ENCODE measurements at places on chromosomes 7 and 10. TPM values are rescaled to one million over a fixed set of nuclear protein-coding genes. Genes with fewer than 3 reads are reported as not detected.
A peak's percentile ranks its signal among the peaks of the same experiment; 100 is the strongest.

Gene FANK1
- total RNA-seq: 0.60 TPM

DNA sequence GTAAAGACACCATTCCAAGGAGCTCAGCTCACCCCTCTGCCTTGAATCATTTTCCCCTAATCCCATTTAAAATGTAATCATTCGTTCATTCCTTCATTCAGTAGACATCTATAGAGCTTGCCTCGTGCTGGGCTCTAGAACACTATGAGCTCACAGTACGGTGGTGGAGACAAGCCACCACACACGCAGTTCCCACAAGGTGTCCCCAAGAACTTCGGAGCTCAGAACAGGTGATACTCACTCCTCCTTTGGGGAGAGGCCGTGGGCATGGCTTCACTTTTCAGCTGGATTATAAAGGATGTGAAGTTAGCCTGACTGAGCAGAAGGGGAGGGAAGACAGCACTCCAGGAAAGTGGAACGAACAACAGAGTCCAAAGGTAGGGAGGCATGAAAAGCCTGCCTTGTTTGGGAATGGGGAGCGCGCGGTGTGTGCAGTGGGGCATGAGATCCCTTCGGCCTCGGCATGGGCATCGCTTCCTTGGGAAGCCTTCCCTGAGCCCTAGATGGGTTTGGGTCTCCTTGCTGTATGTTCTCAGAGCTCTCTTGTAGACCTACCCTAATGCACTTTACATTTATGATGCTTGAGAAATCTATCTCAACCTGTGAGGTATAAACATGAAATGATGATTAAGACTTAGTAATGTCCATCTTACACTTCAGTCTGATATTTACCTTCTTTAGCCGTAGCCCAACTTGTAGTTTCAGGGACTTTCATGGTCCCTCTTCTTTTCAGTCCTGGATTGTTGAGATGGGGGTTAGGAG is 809 bp upstream of the OGA start:
- no peak for DNase-seq

Gene LEP
- not detected for total RNA-seq

- peak; percentile 71 for DNase-seq
These were observed 1247.8 kb downstream of the GATA3 start for GRCh38 chr10:9302140-9302746.

- DNase-seq: no peak
These were observed 97.6 kb upstream of the NFE2L3 start for GRCh38 chr7:26054386-26054785.

Gene TYW1B
- total RNA-seq: 5.4 TPM

DNA sequence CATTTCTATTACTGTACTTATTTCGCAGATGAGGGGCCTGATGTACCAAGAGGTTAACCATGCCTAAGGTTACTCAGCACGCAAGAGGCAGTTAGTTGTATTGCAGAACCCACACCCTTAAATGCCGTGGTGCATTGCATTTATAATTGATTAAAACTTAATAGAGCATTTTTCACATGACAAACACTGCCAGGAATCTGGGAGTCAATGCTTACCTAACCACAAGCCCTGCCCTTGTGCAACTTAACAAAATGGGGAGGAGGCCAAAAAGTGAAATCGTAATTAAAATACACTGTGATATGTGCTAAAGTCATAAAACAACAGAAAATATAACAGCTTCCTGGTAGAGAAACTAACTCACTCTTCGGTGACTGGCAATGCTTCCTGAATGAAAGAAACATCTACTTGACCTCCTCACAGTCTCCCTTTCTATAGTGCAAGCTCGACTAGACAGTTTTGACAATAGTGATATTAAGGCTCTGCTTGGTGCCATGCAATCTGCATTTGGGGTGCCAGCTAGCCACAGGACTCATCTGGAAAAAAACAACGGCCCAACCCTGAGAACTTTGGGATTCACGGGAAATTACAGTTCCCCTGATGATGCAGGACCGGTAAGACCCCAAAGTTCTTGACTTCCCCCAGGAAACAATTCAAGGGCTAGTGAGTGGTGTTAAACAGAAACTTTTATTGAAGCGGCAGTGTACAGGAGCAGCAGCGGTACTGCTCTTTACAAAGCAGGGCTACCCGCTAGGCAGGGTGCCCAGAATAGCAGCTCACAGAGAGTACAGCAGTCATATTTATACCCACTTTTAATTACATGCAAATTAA is 612.4 kb downstream of the TNS3 start:
- no peak for DNase-seq

GRCh38 chr7:117053432-117053831 is 100.1 kb downstream of the ST7 start:
- no peak for DNase-seq

Gene CYP2C19
- total RNA-seq: not detected
